Cortex of kidney (tissue), 1 donor: ENCODE measurements at places on chromosomes 11 and 22.

DNA sequence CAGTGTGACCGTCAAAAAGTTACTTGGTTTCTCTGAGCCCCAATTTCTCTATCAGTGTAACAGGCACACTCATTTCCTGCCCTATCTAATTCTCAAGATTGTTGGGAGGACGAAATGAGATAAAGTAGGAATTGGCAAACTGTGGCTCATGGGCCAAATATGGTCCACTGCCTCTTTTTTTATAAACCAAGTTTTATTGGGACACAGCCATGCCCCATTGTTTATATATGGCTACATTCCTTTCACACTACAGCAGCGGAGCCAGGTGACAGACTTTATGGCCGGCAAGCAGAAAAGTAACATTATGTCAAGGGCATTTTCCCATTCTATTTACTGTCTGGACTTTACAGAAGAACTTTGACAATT is 116.7 kb upstream of the TIMP3 start:
- no peak for DNase-seq

DNA sequence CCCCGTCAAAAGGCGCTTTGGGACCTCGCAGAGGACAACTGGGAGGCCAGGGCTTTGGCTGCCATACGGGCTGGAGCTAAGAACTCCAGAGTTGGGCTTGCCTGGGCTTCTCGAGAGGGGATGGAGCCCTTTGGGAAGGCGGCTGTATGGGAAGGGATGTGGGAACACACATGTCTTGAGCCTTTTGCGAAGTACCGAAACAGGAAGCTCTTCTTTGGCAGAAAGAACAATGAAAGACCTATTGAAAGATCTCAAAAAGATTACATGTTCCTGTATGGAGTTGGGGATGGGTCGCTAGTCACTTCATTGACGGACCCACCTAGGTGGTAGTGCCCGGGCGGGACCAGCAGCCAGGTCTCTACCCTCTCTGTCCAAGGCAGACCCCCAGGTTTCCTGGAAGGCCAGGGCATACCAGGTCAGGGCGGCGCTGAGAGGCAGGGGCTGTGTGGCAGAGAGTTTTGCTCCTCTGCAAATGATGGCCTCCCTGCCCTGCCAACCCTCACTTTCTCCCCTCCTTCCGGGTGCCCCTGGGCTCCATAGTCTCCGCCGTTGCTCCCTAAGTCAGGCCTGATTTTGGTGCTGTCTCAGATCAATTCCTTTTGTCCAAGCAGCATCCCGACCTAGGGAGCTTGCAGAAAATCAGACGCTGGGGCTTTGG is 1.0 kb downstream of the ST14 start:
- DNase-seq, result no peak

DNA sequence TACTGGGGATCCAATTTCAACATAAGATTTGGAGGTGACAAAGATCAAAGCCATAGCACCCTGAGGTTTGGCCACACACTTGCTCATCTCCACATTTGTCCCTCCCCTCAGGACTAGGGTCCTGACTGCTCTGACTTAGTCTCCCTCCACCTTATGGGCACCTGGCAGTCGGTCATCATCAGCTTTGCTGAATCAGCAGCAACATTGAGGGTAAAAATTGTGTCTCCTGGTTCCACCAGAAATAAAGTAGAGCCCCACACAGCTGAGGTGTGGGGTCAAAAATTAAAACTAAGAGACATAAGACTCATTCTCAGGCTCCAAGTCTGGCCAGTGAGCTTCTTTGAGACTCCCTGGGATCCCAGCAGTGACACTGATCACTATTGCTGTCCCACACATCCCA is 56.2 kb downstream of the GGTLC2 start:
- DNase-seq, result no peak

- DNase-seq, result no peak
These were observed 1164.7 kb downstream of the LRRC4C start for GRCh38 chr11:40294741-40295140.

DNA sequence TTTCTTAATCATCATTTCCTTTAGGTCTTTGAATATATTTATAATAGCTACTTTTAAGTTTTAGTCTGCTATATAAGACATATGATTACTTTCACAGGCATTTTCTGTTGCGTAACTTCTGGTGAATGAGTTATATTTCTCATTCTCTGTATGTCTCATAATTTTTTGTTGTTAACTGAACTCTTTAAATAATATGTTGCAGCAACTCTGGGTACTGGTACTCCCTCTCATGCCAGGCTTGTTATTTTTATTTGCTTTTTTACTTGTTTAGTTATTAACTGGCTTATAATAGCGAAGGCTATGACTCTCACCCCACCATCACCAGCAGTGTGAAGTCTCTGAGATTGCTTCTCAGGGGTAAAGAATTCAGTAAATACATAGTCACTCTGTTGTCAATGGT is 524.2 kb upstream of the CHORDC1 start:
- no peak for DNase-seq

DNA sequence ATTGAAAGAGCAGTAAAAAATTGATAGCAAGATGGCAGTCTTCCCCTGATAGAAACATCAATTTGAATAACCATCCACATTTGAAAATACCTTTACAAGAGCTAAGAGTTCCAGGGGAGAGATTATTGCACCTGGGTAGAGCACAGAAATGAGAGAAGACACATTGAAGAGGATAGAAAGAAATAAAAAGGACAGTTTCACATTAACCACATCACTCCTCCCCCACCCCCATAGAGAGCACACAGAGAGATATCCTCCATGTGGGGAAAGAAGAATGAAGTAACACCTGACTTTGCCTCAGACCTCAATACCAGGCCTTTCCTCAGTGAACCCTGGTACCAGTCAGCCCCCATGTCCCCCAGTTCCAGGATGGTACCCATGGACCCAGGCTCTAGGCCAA is 486.7 kb downstream of the FAM181B start:
- DNase-seq, result no peak

DNA sequence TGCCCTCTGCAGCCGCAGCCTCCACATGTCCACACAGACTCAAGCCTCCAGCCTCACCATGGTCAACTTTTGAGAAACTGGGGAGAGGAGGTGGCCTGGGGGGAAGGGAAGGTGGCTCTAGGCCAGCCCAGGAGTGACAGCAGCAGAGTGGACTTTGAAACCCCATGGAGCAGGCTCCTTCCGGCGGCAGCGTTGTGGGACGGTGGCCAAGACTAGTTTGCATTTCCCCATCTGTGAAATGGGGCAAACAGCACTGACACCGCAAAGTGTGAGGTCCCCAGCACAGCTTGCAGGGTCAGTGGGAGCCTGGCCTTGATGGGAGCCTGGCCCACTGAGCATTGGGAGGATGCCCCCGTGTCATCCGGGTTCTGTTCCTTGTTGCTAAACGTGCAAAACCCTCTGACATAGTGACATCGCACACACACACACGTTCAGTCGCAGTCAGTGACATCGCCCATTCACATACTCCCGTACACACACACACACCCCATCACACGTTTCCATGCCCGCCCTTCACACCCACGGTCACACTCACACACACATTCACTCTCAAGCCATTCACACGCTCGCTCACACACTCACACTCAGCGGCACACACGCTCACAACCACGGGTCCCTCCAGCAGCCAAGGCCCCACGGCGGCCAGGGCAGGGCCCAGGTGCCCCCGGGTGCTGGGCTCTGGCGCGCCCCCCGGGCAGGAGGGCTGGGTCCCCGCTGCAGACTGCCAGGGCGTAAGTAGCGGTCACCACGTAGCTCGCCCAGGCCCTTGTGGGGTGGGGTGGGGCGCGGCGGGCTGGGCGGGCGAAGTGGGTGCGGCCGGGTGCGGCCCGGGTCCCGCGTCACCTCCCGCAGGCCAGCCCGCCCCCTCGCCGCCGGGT is 585 bp downstream of the CYB5R3 start:
- DNase-seq, result no peak

DNA sequence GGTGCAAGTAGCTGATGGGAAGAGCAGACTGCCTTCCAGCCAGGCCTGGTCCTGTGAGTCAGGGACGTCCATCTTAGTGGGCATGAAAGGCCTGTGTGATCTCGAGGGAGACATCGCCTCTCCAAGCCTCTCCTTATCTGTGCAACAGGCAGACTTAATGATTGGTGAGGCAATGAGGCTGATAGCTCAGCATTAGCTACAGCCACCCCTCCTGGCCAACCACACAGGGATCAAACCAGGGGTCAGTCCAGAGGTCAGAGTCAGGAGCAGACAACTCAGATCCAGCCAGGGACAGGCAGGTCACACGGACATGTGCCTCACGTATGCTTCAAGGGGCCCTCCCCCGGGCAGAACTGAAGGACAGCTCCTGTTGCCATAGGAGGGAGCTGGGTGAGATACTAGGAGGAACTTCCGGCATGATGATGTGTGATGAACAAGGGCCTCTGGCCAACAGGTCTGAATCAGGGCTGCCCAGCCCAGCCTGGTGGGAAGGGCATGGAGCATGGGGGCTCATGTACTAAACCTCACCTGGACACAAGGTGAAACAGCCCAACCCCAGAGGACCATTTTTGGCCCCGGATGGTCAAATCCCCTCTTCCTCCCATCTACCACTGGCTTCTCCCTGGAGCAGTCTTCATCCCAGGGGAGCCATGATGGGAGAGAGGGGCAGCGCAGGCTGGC is 2.8 kb upstream of the APOC3 start:
- DNase-seq, result no peak

GRCh38 chr11:868394-868793 is 25.7 kb downstream of the TSPAN4 start:
- DNase-seq, result no peak

GRCh38 chr22:31838917-31839316 is 85.1 kb downstream of the DEPDC5 start:
- no peak for DNase-seq

DNA sequence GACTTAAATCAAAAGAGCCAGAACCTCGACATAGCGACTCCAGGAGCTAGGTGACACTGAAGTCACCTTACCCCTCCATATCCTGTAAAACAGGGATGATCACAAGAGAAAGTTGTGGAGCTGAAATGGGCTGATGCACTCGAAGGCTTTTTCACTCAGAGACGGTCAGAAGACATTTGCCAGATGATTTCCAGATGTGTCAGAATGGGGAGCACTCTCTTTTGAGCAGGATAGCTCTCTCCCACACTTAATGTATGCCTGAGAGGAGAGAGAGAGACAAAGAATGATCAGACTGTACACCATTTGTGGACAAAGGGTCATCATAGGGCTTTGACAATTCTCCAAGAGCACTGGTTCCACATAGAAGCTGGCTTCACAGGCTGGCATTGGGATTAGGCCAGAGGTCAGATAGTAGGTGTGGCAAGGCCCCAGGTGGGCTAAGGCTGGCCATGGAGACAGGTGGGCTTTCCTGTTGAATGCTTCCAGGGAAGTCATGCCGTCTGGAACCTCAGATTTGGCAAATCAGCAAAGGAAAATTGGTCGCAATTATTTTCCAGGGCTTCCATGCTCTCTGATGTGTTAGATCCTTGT is 42.3 kb upstream of the ETS1 start:
- no peak for DNase-seq

- DNase-seq, result no peak
These were observed 14.9 kb downstream of the PACS1 start for GRCh38 chr11:66084821-66085475.

- no peak for DNase-seq
These were observed 79.5 kb downstream of the HORMAD2 start for GRCh38 chr22:30159561-30160353.

DNA sequence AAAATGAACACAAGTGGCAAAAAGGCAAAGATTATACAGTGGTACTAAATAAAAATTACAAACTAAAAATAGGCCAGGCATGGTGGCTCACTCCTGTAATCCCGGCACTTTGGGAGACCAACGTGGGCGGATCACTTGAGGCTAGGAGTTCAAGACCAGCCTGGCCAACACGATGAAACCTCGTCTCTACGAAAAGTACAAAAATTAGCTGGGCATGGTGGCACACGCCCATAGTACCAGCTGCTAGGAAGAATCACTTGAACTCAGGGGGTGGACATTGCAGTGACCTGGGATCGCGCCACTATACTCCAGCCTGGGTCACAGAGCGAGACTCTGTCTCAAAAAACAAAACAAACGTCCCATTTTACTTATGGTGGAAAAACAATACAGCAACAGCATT is 24.5 kb downstream of the ZNF280B start:
- DNase-seq, result no peak

- no peak for DNase-seq
These were observed 52.4 kb downstream of the ALX4 start for GRCh38 chr11:44257338-44258189.
